ENCODE measurements at places on chromosomes 16 and 17.

- no peak for DNase-seq
Observed at GRCh38 chr17:73029991-73030390, 62.5 kb downstream of the SLC39A11 start.

DNA sequence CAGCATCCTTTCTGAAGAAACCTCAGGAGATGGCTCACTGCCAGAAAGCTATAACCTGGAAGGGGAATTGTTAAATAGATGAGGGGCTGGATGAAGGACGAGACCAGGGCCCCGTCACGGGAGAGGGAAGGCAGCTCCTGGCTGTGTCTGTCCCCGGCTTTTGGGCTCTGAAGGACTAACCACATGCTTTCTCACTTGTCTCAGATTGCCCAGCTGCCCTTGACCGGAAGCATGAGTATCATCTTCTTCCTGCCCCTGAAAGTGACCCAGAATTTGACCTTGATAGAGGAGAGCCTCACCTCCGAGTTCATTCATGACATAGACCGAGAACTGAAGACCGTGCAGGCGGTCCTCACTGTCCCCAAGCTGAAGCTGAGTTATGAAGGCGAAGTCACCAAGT is 14.5 kb downstream of the SERPINF1 start:
- no peak for DNase-seq

- DNase-seq, result no peak
Observed at GRCh38 chr16:85936816-85937215, 37.9 kb downstream of the IRF8 start.

DNA sequence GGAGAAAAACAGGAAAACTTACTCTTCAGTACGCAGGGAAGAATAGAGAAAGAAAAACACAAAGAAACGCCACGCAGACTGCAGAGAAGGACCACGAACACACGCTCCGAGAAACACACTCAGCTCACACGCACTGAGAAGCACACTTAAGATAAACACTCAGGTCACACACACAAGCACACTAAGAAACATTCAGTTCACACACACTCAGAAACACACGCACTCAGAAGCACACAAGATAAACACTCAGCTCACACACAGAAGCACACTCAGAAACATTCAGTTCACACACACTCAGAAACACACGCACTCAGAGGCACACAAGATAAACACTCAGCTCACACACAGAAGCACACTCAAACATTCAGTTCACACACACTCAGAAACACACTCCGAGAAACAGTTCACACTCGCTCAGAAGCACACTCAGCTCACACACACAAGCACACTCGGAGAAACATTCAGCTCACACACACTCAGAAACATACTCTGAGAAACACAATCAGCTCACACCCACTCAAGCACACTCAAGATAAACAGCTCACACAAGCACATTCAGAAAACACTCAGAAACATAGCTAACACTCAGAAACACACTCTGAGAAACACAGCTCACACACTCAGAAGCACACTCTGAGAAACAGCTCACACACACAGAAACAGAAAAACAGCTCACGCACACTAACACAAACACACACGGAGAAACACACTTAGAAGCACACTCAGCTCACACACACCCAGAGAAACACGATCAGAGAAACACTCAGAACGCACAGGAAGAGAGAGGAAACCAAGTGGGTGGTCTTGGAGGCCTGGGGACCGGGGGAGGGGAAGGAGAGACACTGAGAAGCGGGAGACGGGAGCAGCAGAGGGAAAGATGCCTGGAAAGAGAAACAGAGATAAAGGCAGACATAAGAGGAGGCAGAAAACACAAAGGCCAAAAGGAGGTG is 908 bp downstream of the TMEM98 start:
- DNase-seq, result no peak

GRCh38 chr16:88769617-88770460 is 15.2 kb downstream of the PIEZO1 start:
- no peak for DNase-seq

GRCh38 chr17:28426081-28426519 is 20.1 kb upstream of the SLC46A1 start:
- no peak for DNase-seq

- DNase-seq, result no peak
Observed at GRCh38 chr17:44376779-44377178, 12.7 kb downstream of the ITGA2B start.

GRCh38 chr17:20299013-20299412 is 168.3 kb downstream of the LGALS9B start:
- DNase-seq, result no peak

DNA sequence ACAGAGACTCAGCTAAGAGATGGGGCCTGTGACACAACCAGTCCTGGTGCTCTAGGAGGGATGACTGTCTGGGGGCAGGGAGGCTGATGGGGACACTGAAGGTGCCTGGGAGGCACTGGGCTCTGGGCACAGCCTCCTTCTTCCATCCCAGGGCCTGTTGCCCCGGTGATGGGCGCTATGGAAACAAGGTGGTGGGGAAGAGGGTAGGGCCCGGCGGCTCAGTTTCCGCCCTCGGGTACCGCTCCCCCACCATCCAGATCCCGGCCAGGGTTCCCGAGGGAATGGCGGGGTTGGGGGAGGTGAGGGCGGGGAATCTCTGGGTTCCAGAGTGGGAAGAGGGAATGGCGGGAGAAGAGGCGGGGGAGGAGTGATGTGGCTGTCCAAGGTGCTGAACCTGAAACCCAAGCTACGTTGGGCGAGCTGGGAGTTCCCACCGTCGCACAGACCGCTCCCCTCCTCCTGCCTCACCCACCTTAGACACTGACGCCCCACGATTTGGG is 981 bp downstream of the KCNH4 start:
- DNase-seq, result no peak

DNA sequence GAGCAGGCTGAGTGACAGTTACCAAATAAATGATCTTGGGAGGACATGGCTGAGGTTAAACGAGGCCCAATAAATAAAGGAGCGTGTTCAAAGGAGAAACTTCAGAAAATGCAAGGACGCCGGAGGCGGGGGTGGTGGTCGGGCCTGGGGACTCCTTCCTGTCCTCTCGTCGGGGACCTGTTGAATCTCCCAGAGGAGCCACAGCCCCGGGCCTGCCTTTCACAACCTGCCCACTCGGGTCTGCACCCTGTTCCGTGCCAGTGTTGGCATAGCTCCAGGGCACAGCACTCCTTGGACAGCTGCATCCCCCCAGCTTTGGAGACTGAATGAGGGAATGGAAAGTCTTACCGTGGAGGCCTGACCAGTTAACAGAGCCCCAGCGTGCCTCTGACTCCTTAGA is 8.1 kb upstream of the TBX4 start:
- DNase-seq, result no peak

DNA sequence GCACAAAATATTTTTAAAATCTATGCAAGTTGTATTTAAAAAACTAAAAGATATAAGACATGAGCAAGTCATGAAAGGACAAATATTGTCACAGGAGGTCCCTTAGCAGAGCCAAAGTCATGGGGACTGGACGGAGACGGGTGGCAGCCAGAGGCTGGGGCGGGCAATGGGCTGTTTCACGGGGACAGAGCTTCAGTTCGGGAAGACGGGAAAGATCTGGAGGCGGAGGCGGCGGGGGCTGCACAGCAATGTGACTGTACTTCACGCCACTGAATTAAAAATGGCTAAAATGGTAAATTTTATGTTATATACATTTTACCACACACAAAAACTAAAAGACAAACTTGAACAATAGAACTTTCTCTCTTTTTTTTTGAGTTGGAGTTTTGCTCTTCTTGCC is 60.0 kb upstream of the METRNL start:
- no peak for DNase-seq

DNA sequence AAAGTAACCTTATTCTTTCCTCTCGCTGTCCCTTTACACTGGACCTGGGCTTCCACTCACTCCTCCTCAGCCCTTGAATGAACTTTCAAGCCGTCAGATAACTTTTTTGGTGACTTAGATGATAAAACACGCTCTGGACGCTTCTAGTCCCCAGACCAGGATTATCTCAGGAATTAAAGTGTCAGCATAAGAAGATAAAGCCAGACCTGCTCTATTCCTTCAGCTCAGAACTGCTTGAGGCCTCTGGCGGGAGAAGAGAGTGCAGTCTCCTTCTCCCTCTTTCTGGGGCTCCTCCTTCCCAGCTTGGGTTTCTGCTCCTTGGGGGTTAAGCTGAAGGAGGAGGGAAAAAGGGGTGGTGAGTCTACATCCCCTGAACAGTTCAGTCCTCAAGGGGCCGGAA is 6.6 kb downstream of the LPO start:
- no peak for DNase-seq

- peak; percentile 53 for DNase-seq
Observed at GRCh38 chr17:82213251-82214011, 789 bp upstream of the CCDC57 start.

DNA sequence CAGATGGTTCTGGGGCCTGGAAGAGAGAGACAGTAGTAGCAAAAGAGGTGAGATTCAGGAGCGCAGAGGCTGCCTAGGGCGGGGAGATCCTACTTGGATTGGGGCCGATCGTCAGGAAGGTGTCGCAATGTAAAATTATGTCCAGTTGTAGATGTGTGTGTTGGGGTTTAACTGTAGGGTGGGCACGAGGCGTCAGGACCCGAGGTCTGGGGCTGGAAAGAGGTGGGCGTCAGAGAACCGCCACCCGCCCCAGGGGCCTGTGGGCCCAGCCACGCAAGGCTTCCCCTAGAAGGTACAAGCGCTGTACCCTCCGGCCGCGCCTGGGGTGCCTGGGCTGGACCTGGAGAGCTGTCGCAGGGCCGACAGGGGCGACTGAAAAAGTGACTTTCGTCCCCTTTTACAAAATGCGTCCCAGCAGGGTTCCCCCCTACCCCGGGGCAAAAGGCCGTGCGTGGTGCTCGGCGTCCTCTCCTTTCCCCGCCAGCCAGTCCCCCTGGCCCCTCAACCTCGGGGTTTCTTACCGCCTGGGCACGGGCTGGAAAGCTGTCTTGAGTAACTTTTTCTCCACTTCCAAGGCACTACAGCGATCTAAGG is 2.8 kb downstream of the IRX3 start:
- no peak for DNase-seq

DNA sequence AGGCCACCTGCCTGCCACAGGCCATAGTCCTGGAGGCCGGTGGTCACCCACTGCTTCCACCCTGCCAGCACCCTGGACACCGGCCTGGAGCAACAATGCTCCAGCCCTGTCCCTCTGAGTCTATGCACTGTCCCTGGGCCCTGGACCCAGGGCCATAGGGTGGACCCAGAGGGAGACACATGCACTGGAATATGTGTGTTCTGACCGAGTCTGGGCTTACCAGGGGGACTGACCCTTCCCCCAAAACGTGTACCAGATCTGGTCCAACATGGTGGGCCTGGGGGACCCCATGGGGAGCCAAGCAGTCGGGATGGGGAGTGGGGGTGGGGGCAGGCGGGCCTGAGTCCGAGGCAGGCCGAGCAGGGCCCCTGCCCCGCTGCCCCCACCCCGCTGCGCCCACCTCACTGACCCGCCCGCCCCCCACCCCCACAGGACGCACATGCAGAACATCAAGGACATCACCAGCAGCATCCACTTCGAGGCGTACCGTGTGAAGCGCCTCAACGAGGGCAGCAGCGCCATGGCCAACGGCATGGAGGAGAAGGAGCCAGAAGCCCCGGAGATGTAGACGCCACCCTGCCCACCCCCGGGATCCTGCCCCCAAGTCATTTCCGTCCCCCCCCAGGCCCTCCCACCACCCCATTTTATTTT is 357.4 kb downstream of the SEC14L1 start:
- no peak for DNase-seq

DNA sequence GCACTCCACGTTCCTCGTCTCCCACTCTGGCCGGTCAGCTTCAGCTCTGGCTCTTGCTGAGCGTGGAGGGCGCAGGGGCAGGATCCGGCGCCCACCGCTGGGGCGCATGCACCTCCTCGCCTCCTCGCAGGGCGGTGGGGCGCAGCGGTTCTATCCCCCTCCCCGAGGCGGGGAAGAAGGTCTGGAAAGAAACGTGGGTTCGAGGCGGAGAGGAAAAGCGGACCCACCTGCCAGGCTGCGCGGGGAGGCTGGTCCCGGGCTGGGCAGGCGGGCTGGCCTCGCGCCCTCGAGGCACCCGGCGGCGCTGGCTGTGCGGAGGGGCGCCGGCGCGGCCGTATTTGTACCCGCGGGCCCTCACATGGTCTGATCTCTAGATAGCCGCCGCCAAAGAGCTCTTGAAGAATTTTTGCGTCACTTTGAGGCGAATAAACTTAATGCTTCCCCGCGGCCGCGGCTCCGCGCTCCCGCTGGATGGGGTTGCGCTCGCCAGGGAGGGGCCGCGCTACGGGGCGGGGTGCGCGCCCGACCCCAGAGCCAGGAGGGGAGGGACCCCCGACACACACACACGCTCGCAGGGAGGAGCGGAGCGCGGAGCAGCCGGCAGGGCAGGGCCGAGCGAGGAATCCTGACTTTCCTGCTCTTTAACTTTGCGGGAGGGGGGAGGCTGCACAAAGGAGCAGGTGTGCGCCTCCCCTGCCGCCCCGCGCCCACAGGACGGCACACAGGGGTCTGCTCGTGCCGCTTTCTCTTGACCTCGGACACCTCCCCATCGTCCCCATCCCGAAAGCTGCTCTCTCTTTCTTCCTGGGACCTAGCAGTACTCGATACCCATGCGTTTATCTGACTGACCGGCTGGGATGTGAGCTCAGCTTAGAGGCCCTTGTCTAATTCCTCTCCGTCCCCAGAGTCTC is at the start of gene SLC6A4:
TSS of gene SLC6A4 (minus strand) at position 312 of the 911 bp plus-strand sequence. CDS start 13,739 bp downstream, outside the sequence.
- DNase-seq, result no peak

GRCh38 chr16:49009204-49009603 is 272.4 kb downstream of the CBLN1 start:
- DNase-seq, result no peak

GRCh38 chr16:58160855-58161254 is 31.7 kb upstream of the CFAP20 start:
- DNase-seq, result no peak

GRCh38 chr16:73399486-73399885 is 351.6 kb upstream of the ZFHX3 start:
- DNase-seq, result no peak

- DNase-seq, result no peak
Observed at GRCh38 chr16:19817122-19817521, 67.5 kb downstream of the GPRC5B start.

DNA sequence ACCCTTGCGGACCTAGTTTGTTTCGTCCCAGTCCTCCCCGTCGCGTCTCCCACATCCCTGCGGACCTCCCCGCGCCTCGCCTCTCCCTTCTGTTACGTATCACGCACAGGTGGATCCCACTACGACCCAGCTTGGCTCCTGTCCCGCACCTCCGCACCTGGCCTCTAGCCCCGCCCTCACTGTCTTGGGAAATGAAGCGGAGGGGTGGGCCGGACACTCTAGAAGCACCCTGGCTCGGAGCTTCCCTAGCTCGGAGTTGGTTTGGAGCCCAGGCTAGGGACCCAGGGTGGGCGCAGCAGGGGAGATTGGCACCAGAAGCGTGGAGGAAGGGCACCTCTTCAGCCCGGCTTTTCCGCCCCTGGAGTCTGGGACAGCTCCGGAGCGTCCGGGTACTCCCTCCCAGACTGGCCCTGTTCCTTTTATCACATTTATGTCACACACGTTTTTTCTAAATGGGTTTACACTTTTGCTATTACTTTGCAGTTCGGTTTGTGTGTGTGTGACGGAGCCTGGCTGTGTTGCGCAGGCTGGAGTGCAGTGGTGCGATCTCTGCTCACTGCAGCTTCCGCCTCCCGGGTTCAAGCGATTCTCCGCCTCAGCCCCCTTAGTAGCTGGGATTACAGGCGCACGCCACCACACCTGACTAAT is 1.4 kb upstream of the CEMP1 start:
- DNase-seq, result no peak

- DNase-seq, result no peak
Observed at GRCh38 chr16:10668322-10669045, 26.2 kb downstream of the TEKT5 start.

Measured in amniotic stem cell (primary cell).